ENCODE measurements at places on chromosomes 3 and 15.

GRCh38 chr3:74844428-74844827 lies 230.0 kb upstream of the CNTN3 start:
- DNase-seq = no peak

DNA sequence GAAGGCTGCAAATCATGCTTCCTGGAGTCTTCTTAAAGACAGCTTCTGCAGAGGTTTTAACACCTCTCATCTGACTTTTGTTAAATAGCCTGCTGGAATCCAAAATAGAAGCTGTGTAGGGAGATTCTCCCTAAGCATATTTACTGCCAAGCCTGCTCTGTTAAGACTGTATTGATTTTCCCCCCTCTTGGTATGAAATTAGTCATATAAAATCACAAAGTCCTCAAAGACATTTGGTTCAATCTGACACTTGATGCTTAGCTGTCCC lies 94.6 kb downstream of the ITPR1 start:
- no peak for DNase-seq

DNA sequence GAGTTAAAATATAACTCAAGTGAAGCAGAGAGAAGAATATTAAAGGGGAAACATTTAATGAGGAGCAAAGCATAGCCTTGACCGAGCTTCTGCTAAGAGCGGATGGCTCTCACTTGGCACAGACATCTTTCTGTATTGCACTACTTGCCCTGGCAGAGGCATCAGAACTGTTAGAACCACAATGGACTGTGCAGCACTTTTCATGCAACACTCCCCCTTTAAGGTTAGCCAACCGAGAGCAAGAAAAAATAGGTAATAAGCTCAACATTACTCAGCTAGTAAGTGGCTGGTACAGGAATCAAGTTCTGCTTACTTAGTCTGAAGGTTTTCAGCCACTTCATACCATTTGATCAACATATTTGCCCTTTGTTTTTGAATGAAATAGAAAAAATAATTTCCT lies 33.7 kb downstream of the CRTC3 start:
- no peak for DNase-seq

GRCh38 chr15:55194256-55194655 lies 2.5 kb downstream of the RSL24D1 start:
- DNase-seq = no peak

DNA sequence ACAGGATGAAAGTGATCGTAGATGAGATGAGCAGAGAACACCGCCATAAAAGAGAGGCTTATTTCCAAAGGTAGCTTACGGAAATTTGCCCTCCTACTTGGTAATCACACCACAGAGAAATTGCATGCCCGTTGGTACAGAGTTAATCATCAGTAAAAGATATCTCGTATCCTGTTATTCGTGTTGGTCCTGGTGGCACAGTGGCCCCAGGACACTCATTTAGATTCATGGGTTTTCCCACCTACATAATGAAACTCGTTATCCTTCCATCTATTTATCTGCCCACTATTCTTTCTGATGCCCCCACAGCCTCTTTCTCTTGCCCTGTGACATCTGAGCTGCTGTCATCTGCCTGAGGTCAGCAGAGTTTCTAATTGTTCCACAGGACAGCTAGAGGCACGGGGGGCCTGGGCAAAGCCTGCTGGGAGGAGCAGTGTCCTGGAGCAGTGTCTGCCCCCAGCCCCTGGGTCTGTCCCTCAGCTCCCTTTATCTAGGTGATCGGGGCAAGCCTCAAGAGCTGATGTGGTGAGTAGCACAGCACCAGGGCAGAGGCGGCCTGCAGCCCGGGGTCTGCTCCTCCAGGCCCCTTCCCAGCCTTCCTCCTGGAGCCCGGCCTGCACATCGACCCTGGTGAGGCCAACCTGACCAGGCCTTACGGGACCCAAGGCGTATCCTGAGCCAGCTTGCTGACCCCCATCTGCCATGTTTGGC lies 42.2 kb downstream of the PXYLP1 start:
- DNase-seq = no peak

GRCh38 chr3:180267202-180267843 lies 230.6 kb upstream of the PEX5L start:
- DNase-seq = no peak

- no peak for DNase-seq
Measured at GRCh38 chr15:61459785-61460707, 230.9 kb upstream of the RORA start.

DNA sequence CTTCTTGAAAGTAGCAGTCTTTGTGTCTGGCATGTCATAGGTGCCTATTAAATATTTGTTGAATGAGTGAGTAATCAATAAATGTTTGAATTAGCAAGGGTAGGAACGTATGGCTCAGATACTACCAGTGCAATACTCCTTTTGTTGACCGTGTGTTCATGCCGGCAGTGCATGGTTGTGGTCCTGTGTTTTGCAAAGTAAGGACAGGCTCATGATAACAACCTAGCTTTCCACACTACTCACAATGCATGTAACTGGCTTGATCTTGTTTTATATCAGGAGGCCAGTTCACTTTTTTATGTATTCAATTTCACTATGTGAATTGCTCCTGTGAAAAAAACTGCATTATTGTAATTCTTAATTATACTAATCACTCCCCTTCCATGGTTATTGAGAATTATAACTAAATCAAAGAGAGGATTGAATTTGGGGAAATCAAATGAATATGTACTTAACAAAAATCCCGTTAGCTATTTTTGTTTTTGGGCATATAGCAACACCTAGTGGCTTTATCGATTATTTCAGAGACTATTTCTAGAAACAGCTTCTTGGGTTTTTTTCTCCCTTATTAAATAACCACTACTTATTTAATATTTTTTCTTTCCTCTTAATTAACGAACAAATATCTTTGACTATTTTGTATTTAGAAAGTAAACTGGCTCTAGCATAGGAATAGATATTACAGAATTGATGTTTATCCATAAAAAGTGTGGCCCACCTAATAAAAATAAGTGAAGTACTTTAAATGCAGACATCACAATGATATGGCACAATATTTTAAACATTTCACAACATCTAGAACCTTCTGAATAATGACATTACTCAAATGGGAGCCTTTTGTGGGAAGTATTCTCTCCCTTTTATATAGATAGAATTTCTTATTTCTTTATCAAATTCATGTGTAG lies 218.5 kb downstream of the BBX start:
- no peak for DNase-seq

GRCh38 chr3:101849714-101850245 lies 466 bp downstream of the NFKBIZ start:
- no peak for DNase-seq

DNA sequence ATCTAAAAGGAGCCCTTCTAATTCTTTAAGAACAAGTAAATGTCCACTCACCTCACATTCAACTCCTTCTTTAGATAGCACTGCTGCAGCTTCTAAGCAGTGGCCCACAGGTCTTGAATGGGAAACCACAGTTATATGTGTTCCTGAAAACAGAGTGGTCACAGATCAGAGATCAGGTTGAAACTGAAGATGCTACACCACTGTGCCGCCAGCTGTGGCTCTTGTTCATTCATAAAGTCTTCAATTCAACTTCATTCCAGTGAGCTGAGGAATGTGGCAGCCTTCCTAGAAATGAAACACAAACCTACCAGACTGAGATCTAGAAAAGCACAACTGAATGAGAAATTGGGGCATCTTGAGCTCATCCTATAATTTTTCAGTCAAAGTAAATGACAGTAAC lies 4.0 kb downstream of the PDHB start:
- DNase-seq = no peak

GRCh38 chr15:58503139-58504027 lies 71.6 kb downstream of the LIPC start:
- no peak for DNase-seq

GRCh38 chr15:85624291-85624801 lies 170.4 kb downstream of the KLHL25 start:
- peak; percentile 70 for DNase-seq

DNA sequence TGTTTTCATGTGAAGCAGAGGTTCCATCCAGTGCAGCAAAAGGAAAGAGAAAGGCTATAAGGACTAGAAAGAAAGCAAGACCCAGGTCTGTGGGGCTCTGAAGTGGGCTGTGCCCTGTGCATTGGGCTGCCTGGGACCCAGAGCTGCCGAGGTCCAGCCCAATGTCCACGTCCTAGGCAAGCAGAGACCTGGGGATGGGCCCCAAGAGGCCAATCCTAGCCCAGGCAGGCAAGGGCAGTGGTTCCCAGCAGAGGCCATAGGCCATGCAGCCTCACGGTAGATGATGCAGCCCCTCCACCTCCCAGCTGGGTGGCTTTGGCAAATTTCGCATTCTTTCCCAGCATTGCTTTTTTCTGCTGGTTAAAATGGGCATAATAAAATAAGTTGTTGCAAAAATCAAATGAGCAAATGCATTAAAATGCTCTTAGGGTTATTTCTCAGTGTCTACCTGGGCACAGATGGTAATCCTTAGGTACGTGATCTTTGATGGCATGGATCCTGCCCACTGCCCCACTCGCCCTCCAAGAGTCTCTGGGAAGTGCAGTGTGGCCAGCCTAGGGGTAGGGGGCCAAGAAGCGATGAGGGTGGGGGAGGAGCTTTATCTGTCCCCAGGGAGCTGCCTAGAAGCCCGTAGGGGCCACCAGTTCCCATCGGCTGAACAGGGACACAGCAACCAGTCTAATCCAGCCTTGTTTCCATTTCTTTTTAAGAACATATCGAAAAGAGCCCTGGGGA lies 22.3 kb upstream of the GP9 start:
- no peak for DNase-seq

DNA sequence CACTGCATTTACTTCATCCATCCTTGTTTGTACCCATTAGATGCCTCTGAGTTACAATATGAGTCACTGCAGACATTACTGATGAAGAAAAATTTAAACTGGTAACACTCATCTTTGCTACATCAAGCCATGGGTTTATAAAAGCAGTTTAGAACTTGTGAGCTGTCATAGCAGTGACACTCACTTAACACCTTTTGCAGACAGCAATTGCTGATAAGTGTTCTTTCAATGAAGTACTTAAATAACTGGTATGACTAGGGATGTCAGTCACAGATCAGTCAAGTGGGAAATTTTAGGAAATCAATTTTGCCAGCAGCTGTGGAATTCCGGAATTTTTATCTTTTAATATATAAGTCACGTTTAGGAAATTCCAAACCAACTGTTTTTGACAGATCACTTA lies 643.0 kb downstream of the TBL1XR1 start:
- no peak for DNase-seq

DNA sequence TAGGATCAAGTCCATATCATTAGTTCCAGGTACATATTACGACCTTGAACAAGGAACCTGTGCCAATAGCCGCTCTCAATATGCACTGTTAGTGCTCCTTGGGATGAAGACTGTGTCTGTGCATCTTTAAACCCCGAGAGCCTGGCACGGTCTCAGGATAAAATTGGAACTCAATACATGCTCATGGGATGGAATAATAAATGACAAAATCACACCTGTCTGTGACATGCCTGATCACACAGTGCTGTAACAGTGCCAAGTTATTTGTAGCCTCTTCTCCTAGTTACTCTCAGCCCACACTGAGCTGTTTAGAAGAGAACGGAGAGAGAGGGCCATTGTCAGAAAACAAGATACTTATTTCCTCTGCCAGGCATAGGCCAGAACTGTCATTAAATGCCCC lies 82.2 kb downstream of the SSR3 start:
- no peak for DNase-seq

- DNase-seq = no peak
Measured at GRCh38 chr15:70503798-70504298, 259.5 kb downstream of the UACA start.

- DNase-seq = no peak
Measured at GRCh38 chr15:90349821-90350220, 2.3 kb upstream of the ZNF774 start.

DNA sequence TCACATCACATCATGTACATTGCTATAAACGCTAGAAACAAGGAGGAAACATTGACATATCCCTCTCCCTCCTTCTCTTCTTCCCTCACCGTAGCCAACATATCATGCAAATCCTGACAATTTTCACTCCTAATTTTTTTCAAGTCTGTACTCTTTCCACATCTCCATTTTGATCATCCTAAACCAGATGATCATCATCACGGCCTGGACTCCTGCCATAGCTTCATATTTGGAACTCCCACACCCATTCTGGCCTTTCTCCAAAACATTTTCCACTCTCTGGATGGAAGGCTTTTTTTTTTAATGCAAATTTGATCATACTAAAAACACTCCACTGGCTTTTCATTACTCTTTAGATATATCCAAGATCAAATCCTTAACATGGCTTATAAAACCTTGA lies 248.0 kb upstream of the CNTN3 start:
- DNase-seq = peak; percentile 37

Measured in right hindlimb (tissue), 1 donor.